ENCODE measurements at places on chromosomes 1 and 21.

DNA sequence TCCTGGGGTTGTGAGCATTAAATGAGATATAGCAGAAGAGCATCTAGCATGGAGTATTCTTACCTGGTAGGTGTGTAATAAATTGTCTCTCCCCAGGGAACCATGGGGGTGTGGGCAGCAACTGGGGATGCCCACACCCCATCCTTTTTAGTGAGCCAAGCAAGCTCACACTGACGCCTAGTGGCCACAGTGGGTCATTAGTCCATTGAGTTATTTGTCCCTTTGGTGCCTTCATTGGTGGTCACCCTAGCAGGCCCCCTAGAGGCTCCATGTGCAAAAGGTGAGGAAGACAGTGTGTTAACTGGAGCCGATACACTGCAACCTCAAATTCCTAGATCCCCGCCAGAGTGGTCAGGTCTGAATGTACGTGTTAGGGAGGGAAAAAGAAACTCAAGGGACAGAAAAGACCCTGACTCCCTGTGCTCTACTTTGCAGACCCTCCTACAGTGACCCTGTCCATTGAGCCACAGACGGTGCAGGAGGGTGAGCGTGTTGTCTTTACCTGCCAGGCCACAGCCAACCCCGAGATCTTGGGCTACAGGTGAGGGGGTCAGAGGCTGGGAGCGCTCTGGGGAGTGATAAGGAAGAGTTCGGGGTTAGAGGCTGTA lies 93.3 kb upstream of the CD1D start:
- DNase-seq: peak; percentile 53

DNA sequence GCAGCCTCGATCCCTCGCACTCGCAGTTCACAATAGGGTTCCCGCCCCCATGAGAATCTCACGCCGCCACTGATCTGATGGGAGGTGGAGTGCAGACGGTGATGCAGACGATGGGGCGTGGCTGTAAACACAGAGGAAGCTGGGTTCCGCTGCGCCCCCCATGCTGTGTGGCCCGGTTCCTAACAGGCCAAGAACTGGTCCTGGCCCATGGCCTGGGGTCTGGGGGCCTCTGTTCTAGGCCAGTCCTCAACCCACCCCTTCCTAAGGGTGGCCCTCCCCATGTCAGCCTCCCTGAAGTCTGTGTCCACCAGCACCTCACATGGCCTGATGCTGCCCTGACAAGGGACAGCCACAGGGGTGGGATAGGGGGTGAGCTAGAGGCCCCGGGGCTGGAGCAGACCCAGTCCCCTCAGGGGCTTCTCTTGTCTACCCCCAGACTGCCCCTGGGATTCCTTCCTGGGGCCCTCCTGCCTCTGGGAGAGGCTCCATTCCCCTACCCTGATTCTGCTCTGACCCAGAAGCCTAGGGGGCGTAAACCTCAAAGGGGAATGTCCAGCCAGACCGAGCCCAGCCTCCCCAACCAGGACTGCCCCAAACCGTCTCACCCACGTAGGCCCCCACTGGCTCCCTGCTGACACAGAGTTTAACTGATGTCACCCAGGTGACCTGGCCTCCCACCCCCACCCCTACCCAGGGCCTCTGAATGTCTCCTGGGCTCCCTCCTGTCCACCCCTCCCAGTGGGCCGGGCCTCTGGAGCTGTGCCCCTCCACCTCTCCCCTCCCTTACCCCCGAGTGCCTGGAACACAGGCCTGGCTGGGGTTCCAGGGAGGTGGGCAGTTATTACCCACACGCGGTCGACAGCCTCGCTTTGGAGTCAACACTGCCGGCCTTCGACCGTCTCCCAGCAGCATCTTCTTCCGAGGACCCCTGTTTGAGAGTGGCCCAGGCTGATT lies 14.8 kb upstream of the ARHGEF16 start:
- no peak for DNase-seq

DNA sequence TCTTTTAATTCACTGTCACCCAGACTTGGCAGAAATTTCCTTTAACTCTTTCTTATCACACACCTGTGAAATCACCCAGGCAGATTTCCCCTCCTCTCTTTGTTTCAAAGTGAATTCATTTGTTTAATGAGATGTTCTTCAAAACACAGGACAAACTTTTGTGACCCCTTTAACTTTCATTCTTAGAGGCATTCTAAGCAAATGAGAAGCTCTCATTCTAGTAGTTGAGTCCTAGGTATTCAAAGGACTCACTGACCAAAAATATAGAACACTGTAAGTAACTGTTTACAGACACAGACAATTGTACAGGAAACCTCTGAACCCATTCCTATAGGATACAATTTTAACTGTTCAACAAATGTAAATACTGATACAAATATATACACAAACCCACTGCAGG lies 16.9 kb downstream of the LRRC8C start:
- no peak for DNase-seq

GRCh38 chr21:35697321-35697808 lies 363.0 kb downstream of the SETD4 start:
- DNase-seq: peak; percentile 12

DNA sequence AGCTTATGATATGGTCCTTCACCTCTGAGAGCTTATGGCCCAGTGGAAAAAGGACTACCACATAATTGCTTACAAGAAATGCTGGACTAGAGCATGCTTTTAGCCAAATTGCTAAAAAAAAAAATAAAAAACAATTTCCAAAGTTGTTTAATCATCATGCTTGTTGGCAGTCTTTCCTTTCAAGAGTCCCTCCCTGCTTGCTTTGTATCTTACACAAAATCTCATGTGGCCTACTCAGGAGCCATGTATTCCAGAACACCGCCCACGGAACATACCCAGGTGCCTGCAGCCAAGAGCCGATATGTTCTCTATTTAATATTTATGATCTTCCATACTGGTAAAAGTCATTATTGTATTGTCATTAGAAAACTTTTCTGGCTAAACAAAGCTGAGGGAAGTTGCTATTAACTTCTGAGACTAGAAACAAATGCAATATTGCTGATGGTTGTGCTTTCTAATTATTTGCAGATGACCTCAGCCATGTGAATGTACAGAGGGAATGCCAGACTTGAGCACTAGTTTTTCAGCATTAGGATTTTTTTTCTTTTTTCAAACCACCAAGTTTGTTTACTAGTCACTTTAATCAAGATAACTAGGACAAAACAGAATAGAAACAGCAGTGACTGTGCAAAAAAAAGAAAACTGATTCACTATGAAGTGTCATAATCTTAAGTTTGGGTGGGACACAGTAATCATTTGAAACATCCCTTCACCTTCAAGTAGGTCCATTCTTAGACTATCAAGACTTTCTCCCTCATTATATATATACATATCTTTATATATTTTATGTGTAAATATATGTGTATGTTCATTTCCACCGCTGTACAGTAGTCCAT lies 129.3 kb upstream of the GORAB start:
- no peak for DNase-seq

DNA sequence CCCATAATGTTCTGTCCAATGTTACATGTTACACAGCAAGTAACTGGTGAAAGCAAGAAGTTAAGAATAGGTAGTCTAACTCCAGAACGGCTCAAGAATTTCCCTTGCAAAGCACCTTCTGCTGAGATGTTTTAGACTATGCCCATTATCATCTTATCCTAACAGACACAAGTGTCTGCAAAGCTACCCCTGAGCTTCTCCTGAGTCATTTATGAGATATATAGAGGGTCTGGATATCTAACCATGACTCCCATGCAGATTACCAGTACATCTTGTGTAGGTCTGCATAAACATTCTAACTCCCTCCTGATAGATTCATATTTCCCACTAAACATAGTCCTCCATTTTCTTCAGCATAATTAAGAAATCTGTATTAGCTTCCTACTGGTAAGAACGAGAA lies 171.7 kb downstream of the COQ8A start:
- DNase-seq: no peak

DNA sequence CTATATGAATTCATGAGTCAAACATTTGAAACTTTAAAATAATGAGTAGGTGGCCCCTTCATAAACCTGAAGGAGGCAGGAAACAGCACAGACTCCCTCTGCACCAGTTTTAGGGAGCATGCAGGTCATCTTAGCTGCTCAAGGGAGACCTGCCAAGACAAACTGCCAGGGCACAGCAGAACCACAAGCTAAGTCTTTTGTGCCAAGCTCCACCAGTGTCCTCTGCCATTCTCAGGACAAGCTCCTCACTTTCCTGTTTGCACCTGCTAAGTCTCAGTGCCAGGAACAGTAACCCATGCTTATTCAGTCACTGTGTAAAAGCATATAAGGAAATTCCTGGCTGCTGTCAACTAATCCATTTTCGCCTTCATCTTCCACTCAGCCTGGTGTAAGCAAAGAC lies 368.9 kb downstream of the SEC16B start:
- DNase-seq: no peak

DNA sequence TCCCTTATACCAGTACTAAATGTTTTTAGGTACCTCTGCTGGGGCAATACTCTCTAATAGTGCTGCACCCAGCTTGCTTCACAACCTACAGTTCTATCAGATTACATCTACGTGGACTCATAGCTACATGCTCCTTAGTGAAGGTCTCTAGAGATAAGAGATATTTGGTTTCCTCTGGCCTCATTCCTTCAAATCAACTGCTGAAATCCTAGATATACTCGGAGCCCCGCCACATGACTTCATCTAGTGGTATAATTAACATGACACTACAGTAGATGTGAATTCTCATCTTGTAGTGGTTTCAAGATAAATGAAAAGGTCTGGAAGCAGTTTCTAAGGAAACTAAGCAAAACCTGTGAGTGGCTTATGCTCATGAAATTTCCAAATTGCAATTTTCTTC lies 115.4 kb downstream of the SMYD2 start:
- no peak for DNase-seq

DNA sequence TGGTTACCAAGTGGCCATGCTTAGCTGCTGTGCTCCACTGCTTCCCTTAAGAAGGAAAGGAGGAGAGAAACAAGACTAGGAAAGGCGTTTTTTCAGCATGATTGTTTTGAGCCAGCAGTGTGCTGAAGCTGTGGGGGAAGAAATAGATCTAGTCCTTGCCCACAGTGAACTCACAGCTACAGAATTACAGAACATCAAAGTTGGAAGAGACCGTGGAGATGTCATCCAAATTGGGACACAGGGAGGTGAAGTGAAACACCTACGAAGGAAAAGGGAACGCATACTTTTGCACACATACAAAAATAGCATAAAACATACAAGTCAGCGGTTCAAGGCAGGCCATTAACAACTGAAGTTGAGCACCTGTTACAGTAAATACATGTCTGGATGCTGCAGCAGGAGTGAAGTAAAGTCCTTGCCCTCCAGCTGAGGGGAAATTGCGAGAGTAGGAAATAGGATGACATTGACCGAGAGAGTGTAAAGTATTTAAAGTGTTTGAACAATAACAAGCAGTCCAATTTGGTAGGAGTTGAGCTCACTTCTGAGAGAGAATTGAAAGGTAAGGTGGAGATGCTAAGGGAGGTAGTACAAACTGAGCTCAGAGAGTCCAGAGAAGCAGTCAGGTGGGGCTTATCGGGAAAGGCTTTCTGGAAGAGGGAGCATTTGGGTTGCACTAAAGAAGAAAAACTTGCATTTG lies 55.1 kb downstream of the KIRREL1 start:
- DNase-seq: no peak

DNA sequence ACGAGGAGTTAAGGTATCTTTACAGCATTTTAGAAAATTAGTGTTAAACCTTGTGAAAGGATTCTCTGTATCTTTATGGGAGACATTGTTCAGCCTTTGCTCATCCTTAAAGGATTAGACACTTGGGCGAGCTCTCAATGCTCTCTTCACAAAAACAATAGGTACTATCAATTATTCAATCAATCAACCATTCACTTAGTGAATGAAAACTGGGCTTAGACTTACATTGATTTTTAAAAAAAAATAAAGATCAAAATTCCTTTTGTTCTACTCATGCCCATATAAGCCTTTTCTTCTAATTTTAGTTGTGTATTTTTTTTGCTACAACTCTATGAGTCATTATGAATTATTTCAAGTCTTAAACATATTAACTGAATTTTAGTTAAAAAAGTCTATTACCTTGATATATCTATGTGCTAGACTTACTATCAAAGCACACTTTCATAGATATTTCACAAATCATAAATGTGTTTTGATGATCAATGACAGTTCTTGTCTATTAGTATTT lies 181.2 kb downstream of the DPYD start:
- no peak for DNase-seq

DNA sequence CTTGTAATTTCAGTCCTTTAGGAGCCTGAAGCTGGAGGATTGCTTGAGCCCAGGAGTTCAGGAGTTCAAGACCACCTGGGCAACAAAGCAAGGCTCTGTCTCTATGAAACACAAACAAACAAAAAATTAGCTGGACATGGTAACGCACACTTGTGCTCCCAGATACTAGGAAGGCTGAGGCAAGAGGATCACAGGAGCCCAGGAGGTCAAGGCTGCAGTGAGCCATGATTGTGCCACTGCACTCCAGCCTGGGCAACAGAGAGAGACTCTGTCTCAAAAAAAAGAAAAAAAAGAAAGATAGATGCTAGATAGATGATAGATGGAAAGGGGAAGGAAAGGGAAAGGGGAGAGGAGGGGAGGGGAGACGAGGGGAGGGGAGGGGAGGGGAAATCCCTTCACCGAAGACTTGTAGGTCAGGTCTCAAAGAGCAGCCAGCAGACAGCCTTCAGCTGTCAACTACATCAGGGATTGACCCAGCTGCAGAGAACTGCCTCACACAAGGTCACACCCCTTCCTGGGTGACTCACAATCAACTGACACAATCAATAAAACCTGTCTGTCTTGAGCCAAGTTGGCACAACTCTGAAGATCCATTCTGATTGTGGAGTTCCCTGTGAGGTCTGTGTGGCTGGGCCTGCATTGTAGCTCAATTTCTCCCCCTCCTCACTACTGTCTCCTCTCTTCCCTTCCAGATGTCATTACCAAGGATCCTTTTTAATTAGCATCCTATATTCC lies 200.6 kb downstream of the RGS7 start:
- DNase-seq: no peak

- no peak for DNase-seq
These were observed 15.8 kb upstream of the SLC25A44 start for GRCh38 chr1:156177919-156178654.

DNA sequence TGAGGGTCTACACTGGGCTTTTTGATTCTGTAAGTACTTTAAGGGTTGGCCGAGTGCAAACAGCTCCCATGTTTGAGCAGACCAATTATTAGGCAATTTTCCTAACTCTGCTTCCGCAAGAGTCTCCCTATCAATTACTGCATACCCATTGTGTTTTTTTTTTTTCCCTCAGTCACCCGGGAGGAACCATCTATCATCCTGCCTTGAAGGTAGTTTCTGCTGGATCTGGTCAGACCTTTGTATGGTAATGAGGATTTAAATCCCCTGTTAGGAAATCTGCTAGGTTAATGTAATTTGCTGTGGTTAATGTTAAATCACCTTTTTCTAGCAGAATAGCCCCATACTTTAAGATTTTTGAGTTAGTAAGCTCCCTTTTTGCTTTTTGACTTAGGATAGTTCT lies 40.8 kb upstream of the WARS2 start:
- no peak for DNase-seq

- no peak for DNase-seq
These were observed 67.4 kb downstream of the DDAH1 start for GRCh38 chr1:85397490-85398032.

Data from stimulated activated CD4-positive, alpha-beta T cell treated with anti-CD3 and anti-CD28 coated beads, Interleukin-15, amount 100 ng/mL, for 24 hours (primary cell).